ENCODE measurements at places on chromosomes 2 and 18. TPM values are rescaled to one million over a fixed set of nuclear protein-coding genes. Genes with fewer than 3 reads are reported as not detected.

Gene CPLX4
- total RNA-seq = not detected

Gene SCN9A
- total RNA-seq = 1.1 TPM

GRCh38 chr2:25018681-25019080 is 23.2 kb upstream of the EFR3B start:
- no peaks in the 10 kb centered on the region for H3K4me1 ChIP-seq
- H3K27ac ChIP-seq = no peak overlapping the region
- no peak for DNase-seq
- no peaks in the 10 kb centered on the region for H3K36me3 ChIP-seq

GRCh38 chr2:168006498-168006897 is 240.9 kb downstream of the STK39 start:
- no peak overlapping the region for H3K27ac ChIP-seq
- no peak for DNase-seq
- H3K36me3 ChIP-seq = no peaks in the 10 kb centered on the region
- no peaks in the 10 kb centered on the region for H3K4me1 ChIP-seq

Gene SCG2
- total RNA-seq = 4.4 TPM

Data from H9 (cell line).